T47D (cell line): ENCODE measurements at places on chromosomes 3 and 15.

DNA sequence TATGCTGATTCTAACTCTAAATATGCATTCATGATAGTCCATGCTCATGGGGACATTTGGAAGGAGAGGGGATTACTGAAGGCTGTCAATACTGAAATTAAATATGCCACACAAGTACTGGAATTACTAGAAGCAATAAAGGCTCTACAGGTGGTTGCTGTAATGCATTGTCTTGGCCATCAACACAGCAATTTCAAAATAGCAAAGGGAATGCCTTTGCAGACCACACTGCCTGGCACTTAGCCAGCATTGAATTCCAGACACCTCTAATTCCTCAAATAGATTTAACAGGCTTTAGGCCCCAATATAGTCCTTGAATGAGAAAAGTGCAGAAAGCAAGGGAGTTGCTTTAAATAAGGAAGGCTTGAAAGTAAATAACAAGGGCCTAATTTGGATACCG lies 115.8 kb upstream of the PLCL2 start:
- no peak for DNase-seq

DNA sequence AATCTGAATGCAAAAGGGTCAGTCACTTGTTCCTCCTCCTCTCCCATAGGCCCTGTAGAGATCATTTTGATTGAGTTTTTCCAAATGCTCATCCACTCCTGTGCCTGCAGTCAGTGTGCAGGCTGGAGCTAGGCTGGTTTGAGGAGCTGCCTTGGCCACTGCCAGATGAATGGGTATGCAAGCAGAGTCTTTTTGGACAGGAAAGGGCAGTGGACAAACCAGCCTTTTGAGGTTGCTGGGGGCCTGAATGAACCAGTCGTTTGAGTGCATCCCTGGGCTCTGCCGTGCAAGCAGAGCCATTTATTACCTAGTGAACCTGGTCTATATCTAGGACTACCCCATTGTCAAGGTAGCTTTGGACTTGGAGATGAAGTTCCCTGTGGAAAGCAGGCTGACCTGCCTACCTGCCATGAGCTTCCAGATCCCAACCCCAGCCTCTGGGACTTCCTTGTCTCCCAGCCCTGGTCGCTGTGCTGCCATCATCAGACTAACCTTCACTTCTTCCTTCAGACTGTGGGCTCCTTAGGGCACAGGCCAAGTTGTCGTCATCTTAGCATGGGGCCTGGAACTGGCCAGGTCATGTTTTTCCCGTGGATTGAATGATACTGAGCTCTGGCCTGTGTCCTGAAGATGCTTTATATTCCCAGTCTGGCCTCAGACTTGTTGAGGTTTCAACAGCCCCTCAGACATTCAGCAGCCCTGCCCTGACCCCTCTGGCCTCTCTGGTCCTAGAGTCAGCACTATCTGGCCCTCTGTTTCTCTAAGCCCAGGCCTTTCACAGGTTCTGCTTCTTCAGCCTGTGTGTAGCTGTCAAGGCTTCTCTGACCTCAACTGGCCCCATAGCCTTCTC lies 55.5 kb upstream of the PRR23C start:
- DNase-seq = no peak

- DNase-seq = no peak
Observed at GRCh38 chr15:38944536-38944935, 379.9 kb upstream of the RASGRP1 start.

- DNase-seq = no peak
Observed at GRCh38 chr15:53457479-53457878, 302.0 kb downstream of the WDR72 start.

- no peak for DNase-seq
Observed at GRCh38 chr3:164351131-164351530, 727.2 kb downstream of the SI start.

DNA sequence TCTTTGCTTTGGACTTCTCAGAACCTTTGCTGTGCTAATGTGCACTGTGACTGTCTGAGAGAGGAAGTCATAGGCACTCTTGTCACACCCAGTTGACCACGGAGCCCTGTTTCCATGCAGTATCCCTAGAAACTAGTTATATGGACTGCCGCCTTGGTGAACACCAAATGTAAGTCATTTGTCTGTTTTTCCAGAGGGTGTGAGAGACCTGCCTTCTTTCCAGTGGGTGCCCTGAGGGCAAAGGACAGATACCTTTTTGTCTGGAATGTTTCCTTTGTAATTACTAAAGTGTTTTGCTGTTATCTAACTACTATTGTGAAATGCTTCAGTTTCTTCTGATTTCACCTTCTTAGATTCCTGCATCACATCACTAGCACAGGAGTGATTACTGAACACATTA lies 91.8 kb downstream of the LARS2 start:
- no peak for DNase-seq

- DNase-seq = no peak
Observed at GRCh38 chr15:49343546-49343945, 79.5 kb upstream of the FGF7 start.

DNA sequence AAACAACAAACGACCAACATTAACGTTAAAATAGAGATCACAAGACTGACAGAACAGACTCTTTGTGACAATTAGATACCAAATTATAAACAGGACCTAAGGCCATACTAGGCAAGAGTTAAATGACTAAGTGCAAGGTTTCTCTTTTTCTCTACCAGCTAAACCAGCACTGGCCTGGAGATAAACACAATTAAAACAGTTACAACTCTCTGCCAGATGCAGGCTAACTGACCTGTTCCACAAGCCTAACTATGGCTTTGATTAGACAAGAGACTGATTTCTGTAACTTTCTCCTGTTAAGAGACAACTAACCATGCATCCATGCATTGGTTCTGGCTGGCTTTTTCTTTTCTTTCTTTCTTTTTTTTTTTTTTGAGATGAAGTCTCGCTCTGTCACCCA lies 1.6 kb upstream of the ARL8B start:
- DNase-seq = peak; percentile 22

- DNase-seq = no peak
Observed at GRCh38 chr15:25465835-25466234, 27.0 kb upstream of the UBE3A start.

- DNase-seq = no peak
Observed at GRCh38 chr15:77025083-77025901, 30.4 kb downstream of the PSTPIP1 start.

GRCh38 chr15:31504462-31504839 lies 177.8 kb downstream of the KLF13 start:
- DNase-seq = no peak

DNA sequence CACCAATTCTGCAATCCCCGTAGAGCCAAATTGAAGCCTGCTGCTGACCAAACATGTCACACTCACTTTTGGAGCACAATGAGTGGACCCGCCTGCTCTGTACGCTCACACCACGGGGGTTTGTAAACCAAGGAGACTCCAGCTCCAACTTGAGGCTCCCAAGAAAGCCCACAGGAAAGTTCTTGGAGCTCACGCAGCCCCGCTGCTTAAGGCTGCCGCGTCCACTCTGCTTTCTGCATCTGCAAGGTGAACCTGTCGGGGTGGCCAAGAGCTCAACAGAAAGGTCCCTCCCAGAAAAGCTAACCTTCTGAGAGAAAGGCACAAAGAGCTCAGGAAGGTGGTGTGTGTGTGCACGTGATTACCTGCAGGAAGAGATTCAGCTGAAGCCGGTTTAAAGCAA lies 94.9 kb downstream of the PCSK6 start:
- no peak for DNase-seq

GRCh38 chr15:25554640-25555039 lies 115.8 kb upstream of the UBE3A start:
- no peak for DNase-seq

- DNase-seq = no peak
Observed at GRCh38 chr15:27677951-27678350, 421.2 kb downstream of the OCA2 start.

DNA sequence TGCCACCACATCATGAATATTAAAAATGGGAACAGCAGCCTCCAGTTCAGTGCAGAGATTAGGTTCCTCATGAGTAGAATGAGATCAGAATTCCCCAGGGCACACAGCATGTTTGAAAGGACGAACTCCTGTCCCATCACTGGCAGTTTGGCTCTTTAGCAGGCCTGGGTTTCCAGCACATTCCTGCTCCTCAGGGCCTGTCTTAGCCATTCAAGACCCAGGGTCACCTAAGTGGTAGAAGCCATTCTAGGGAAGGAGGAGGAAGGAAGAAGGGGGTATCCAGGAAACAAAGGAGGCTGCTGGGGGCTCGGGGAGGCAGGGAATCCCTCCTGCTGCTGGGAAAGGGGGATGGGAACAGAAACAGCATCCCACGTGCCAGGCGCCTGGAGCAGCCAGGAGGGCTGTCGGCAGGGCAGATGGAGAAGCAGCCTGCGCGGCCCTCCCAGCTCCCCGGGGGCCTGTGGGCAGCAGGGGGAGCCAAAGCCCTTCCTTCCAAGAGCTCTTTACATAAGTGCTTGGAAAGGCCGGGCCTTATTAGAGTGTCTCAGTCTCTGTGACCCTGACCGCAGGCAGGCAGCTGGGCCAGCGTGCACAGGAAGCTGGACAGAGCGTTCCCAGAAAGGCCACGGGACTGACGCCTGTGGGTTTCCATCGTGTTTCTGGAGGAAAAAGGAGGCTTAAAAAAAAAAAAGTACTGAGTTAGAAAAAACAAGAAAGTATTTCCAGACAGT lies 24.7 kb downstream of the LOXL1 start:
- peak; percentile 80 for DNase-seq

DNA sequence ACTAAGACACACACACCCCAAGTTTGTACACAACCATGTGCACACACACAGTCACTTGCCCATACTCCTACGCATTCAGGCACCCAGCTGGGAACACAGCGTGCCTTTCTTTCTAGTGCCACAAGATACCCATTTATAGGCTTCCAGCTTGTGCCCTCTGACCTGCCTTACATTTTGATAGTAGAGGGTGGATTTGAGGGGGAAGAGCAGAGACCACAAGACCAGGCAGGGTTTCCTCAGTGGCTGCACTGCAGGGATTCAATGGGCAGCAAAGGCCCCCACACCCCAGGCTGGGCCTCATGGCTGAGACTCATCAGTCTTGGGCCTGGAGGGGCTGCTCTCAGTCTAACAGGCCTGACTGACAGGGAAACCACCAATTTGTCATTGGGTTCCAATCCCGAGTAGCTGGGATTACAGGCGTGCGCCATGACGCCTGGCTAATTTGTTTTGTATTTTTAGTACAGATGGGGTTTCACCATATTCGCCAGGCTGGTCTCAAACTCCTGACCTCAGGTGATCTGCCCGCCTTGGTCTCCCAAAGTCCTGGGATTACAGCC lies 18.8 kb upstream of the ANKDD1A start:
- no peak for DNase-seq

DNA sequence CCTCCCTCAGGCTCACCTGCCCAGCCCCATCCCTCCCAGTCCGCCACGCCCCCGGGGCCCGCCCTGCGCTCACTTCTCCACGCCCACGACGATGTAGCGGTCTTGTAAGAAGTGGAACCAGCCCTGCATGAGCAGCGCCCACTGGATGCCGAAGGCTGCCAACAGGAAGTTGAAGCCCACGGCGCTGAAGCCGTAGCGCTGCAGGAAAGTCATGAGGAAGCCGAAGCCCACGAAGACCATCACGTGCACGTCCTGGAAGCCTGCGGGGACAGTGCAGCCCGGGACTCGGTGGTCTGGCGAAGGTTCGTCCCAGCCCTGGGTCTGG lies 9.7 kb downstream of the RHCG start:
- peak; percentile 67 for DNase-seq

GRCh38 chr3:52440671-52441070 lies 4.2 kb downstream of the SEMA3G start:
- DNase-seq = no peak

GRCh38 chr15:39310633-39311032 lies 270.2 kb upstream of the THBS1 start:
- no peak for DNase-seq

DNA sequence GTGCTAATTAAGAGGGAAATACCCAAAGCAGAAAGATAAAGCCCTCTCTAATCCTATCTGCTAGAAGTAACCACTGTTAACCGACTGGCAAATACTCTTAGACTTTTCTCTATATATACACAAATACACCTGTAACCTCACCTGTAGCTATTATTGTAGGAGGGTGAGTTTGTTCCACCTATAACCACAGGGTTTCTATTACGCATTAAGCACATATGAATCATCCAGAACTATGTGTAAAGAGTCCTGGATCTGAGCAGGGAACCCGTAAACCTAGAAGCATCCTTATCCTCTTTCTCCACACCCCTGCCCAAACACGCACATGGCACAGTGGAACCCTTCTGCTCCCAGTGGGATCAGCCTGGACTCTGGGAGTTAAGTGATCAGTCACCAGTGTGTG lies 172.8 kb upstream of the C2CD4B start:
- no peak for DNase-seq

GRCh38 chr15:39925112-39925842 lies 5.2 kb upstream of the GPR176 start:
- DNase-seq = no peak

- no peak for DNase-seq
Observed at GRCh38 chr15:35746121-35746520, 200.2 kb upstream of the DPH6 start.

GRCh38 chr15:68537506-68537905 lies 41.3 kb upstream of the CORO2B start:
- no peak for DNase-seq

- no peak for DNase-seq
Observed at GRCh38 chr3:18153571-18154173, 271.5 kb downstream of the SATB1 start.

DNA sequence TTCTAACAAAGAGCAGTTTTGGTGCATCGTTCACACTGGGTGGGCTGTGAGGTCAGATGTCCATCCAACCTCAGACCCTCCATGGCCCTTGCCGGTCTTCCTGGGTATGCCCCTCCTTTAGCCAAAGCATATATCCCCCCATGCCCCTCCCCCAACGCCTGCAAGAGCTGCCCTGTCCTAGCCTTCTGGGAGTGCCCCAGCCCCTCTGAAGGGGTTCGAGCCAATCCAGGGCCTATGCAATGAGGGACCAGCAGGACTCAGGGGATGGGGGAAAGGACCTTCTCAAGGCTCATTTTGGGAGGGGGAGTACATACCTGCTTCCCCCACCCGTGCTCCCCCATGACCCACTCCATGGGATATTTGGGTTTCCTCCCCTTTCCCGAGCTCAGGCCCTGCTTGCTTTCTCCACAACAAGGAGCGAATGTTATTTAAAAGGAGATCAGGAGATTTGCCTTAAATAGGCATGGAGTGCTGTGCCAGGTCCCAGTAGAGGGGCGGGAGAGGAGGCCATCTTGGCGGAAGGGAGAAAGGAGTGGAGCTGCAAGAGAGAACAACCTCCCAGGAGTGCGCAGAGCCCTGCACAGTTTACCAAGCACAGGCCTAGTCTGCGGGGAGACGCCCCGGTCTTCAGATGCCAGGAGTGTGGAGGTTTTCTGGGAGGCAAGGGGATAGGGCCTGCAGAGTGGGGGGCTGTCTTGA lies 18.2 kb downstream of the PIF1 start:
- DNase-seq = no peak
